ENCODE measurements at places on chromosomes 7 and 10.

DNA sequence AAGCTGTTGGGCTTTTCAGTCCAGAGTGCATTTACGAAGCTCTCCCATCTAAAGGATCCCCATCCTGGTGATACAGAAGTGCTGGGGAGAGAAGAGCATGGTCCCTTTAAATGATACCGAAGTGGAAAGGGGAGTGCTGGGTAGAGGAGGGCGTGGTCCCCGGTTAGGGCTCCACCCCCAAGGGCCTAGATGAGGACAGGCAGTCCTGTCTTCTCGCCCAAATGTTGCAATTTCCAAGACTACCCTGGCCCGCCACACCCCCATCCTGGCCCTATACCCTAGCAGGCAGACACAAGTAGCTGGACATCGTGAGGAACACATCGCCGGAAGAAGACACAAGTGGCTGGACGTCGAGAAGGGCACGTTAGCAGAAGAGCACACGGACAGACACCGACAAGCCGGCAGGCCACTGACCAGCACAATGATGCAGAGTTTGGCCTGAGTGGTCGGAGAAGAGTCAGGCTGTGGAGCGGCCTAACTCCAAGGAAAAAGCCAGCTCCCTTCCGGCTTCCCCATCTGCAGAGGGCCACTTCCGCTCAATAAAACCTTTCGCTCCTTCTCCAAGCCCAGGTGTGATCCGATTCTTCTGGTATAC is 439.5 kb upstream of the NRP1 start:
- DNase-seq = no peak

DNA sequence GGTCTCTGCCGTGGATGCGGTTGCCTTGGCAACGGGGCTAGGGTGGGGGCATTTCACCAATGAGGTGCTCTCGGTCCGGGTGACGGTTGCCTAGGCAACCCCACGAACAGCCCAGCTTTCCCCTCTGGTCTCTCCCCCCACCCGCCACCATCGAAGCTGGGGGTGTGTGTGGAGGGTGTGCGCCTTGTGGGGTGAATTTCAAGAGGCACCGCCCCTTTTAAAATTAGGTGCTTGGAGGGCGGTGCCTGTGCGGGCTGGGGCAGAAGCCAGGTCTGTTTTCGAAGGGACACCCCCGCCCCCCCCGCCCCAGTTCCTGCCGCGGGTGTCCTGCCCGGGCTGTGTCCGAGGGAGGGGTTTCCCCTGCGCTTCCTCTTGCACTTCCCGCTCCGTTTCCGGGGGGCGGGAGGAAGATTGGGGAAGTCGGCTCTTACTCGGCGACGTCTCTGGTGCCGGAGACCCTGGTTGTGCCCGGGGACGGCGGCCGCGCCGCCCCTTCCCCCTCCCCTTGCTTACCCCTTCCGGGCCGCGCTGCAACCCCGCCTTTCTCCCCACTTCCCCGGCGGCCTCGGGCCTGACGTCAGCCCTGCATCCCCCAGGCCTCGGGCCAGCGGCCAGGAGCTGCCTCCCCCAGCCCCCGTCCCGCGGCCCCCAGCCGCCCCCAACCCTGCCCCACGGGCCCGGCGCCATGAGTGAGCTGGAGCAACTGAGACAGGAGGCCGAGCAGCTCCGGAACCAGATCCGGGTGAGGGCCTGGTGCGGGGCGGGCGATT is 2.2 kb downstream of the GNB2 start:
- peak; percentile 64 for DNase-seq

DNA sequence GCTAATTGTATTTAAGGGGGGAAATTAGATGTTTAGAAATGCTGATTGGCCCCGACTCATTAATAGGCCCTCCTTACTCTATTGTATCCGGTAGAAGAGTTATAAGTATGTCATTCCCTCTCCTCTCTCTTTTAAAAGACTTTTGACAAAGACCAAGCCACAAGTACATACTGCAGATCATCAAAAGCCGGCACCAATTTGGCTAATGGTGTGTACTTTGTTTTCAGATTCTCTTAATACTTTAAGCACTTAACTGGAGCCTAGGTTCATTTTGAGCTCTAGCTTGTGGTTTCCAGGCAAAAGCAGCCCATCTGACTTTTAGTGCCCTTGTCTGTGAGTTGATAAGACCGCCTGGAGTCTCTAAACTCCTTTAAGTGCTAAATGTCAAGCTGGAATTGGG is 210.0 kb upstream of the LYZL1 start:
- DNase-seq = no peak

DNA sequence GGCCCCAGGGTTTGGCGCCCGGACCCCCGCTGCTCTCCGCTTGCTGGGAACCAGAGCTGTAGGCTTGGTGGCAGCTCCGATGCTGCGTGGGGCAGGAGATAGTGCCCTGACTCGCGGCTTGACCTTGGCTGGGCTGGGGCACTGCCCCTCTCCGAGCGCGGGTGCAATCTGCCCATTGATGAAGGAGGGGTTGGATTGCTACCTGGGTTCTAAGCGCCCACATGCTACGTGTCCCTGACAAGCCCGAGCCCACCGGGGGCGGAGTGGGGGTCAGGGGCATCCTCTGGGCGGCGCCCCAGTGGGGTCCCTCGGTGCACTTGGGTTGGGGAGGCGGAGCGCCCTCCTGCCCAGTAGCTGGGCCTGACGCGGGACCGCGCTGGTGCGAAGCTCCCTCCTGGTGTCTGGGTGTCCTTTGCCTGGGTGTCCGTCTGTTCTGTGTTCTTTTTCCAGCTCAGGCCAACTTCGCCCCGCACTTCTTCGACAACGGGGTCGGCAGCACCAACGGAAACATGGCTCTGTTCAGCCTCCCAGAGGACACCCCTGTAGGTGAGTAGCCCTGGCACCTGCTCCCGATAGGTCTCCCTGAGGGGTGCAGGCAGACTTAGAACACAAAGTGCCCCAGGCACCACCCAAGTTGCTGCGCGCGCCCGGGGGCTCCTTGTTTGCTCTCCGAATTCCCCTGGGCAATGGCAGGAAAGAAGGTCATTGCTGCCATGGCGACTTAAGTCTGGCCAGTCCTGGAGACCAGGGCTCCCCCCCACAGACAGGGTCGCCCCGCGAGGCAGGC is 900 bp downstream of the CDHR1 start:
- no peak for DNase-seq

GRCh38 chr7:24854866-24855265 is 97.6 kb upstream of the GSDME start:
- DNase-seq = no peak

DNA sequence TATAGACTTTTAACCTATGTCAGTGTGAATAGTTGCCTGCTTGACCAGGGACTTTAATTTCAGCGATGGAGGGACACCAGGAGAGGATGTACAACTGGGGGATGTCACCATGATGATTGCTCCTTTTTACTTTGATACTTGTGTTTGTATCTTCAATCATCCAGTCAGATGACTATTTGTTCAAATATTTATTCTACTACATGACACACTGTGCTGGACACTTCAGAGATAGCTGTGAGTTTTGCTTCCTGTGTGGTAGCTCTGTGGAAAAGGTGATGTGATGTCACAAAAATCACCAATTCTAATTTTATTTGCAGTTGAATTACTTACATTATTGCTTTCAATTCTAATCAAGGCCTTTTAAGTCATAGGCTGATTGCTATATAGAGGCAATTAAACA is 62.7 kb upstream of the CREB5 start:
- no peak for DNase-seq

GRCh38 chr7:30988351-30989005 is 24.7 kb downstream of the GHRHR start:
- DNase-seq = no peak

GRCh38 chr10:35613597-35614226 is 8.6 kb downstream of the GJD4 start:
- no peak for DNase-seq

GRCh38 chr10:115022733-115023132 is 70.4 kb upstream of the ATRNL1 start:
- DNase-seq = no peak

DNA sequence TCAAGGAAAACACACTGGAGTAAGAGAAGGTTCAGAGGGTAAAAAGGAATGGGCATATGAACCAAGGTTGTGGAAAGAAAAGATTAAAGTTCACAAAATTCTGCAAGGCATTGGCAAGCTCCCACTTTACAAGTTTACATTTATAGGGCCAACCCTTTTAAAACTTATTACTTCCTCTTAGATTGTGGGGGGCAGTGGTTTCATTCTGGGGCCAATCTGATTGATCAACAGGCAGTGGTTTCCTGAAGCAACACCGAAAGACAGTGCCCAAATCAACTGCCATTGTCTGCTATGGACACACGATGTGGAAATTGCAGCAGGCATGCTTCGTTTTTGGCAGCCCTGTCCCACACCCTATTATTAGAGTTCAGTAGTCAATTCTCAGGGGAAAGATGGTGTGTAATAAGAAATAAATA is 154.0 kb downstream of the SGMS1 start:
- peak; percentile 33 for DNase-seq

DNA sequence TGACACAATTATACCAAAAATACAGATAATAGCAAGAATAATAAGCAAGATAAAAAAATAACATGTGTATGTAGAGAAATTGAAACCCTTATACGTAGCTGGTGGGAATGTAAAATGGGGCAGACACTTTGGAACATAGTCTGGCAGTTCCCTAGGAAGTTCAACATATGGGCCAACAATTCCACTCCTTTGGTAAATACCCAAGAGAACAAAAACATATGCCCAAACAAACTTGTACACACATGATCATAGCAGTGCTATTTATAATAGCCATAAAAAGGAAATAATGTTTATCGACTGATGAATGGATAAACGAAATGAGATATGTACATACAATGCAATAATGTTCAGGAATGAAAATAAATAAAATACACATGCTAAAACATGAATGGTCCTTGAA is 462.4 kb upstream of the SORCS1 start:
- no peak for DNase-seq

DNA sequence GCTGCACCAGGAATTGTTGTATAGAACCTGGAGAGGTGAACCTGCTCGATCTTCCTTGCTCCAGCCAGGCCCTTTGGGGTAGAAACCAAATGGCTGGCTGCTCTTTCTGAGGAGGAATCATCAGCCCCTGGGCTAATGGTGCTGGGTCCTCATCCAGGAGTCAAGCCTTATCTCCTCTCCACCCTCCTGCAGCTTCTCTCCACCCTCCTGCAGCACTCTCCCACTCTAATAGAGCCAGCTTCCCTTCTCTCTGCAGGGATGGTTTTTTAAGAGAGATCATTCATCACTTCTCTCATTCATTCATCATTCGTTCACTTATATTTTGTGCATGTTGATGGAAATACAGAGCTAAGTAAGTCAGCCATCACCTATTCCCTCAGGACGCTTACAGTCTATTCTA is 103.5 kb downstream of the XPNPEP1 start:
- DNase-seq = no peak

- no peak for DNase-seq
These were observed 520.5 kb downstream of the HTR7 start for GRCh38 chr10:90337316-90337715.

- peak; percentile 45 for DNase-seq
These were observed 7.6 kb upstream of the ORAI2 start for GRCh38 chr7:102425639-102426267.

DNA sequence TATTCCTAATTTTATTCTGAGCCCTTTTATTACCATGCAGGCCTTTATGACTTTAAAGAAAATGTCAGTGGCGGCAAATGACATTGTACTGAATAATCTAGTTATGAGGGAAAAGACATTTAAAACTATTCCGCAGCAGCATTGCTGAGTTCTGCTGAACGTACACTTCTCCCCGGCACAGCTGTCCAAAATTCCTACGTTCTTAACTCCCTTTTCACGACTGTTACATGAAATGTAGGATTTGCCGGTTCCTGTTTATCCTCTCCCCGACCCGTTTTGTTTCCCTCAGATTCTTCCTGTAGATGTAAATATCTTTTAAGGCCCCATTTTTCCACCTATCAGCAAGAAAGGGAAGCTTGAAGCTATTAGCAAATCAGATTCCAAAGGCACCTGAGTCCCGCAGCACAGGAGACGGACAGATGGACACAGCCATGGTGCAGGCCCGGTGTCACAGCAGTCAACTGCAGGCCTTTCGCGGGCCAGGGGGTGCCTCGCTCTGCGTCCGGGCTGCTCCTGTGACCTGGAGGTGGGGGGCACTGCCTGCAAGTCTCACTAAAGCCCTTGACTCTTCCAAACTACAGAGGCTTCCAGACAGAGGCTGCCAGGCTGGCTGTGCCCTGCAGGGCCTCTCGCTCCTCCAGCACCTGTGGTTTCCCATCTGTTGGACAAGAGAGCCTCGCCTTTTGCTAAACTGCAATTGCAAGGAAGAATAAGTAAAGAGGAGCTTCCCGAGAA is 485.0 kb upstream of the MGMT start:
- no peak for DNase-seq

DNA sequence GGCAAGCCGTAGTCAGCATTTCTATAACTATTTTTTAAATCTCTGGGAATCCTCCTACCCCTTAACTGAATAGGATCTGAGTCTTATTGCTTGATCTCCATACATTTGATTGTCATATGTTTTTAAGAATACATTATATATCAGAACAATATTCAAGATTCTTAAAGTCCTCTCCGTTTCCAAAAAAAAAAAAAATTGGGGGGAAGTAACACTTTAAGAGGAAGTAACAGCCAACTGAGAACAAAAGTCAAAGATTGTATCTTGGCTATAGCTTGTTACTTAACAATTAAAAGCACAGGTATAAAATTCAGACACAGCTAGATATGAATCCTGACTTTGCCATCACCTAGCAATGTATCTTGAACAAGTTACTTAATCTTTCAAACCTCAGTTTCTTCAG is 169.9 kb upstream of the ADO start:
- no peak for DNase-seq
